ENCODE measurements at places on chromosomes 2 and 18. TPM values are rescaled to one million over a fixed set of nuclear protein-coding genes. Genes with fewer than 3 reads are reported as not detected.
A peak's percentile ranks its signal among the peaks of the same experiment; 100 is the strongest.

- DNase-seq = no peak
These were observed 430 bp upstream of the CELF4 start for GRCh38 chr18:37565977-37566478.

DNA sequence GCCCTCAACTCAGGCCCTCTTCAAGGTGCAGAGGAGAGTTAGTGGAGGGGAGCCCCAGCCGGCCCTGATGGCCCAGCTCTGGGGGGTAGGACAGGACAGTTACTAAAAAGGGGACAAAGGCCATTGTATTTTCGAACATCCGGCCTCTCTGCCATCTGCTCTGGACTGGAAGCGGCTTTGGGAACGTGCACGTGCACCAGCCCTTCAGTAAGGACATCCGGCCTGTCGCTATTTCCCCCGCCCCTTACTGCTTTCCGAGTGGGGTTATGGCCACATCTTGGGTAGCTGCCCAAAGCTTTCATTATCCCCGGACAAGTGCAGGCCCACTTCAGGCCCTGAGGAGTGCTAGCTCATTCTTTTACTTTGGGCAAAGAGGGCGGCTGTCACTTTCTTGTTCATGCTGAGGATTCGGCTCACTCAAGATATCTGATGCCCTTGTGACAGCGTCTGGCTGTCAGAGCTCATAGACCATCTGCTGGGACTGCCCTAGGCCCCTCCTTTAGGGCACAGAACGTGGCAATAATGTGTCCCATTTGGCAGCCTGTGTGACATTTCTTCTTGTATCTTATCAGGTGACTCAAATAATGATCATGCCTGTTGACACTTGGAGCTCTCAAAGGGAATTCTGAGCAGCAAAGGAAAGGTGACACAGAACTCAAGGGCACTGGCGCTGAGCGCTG is 17.5 kb downstream of the SLC4A3 start:
- DNase-seq = peak; percentile 72

DNA sequence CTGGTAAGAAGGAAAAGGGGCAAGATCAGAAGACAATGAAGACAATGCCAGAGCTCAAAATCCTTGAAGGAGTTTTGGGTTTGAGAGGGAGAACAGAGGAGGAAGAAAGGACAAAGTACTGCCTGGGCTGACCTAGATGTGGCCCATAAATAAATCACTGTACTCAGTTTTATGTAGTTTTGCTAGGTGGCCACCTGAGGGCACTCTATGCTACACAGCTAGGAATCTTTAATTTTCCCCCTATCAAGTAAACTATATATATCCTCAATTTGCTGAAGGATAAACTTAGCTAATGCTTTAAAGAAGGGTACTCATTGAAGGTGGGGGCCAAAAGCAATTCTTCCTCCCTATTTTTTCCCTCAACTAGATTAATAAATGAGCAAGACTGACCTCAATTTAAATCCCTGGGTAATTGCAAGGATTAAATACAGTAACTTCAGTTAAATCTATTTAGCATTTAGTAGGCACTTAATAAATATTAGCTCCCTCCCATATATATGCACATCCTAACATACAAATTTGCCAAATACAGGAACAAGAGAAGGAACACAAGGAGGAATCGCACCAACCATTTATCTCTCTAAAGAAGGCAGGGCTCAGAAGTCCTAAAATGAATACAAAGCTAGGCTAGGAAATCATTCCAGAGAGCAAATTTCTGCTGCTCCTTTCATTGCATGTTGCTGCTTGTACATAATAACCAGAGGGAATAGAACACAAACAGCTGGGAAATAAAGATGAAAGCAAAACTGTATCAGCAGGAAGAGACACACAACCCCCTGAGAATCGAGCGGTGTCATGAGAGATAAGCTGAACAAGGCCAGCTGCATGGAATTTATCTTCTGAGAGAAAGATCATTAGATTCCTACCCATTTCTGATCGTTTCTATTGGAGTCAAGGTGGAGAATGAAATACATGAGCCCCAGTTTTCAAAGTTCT is 540.1 kb downstream of the NRXN1 start:
- DNase-seq = no peak

The POTEI gene
- 0.24 TPM for total RNA-seq

DNA sequence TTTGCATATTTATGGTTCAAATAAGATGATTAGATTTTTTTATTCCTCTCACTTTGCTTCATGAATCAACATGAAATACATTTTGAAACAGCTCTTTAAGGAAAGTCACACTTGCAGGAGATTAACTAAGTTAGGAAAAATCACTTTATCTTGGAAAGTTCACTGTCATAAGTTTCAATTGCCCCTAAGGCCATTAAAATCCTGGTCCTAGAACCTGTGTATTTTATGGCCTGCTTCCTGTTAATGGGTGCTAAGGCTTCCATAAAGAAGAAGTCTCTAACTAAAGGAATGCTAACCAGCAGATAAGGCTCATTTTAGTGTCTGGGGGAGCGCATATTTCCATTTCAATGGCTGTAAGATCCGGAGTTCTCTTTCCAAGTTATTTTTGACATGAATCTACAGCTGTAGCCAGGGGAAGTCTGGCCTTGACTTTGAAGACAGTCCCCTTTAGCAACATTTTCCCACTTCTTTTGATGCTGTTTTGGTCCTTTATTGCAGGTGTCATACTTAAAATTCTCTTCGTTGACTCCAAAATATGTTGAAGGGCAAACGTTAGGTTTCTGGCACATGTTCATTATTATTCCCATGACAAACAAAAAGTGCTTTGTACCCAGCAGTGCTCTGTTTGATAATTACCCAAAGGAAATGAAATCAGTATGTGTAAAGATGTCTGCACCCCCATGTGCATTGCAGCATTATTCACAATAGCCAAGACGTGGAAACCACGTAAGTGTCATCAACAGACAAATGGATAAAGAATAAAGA is 34.4 kb upstream of the SH3BP4 start:
- no peak for DNase-seq

- no peak for DNase-seq
These were observed 1.3 kb downstream of the LIPG start for GRCh38 chr18:49563130-49563540.

- no peak for DNase-seq
These were observed 523.1 kb downstream of the XIRP2 start for GRCh38 chr2:167411367-167411766.

GRCh38 chr2:211349031-211349430 is 792.6 kb downstream of the CPS1 start:
- no peak for DNase-seq

DNA sequence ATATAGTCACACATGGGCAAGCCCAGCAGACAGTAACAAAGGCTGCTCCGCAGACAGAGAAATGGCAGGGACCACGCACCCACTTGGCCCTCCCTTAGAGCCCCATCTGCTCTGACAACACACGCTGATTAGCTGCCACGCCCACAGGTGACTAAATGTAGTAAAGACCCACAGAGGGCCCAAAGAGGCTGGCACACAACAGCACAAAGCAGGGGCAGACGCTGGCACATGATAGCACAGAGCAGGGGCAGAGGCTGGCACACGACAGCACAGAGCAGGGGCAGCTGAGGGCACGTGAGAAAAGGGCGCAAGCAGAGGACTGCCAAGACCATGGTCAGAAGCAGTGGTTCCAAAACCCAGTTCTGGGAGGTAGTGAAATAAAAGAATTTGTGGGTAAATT is 10.6 kb downstream of the AFG3L2 start:
- no peak for DNase-seq

GRCh38 chr2:231218366-231218765 is 19.9 kb downstream of the ARMC9 start:
- DNase-seq = no peak

The COL4A4 gene
- total RNA-seq = 24.3 TPM

GRCh38 chr18:10739152-10739551 is 213.3 kb downstream of the NAPG start:
- DNase-seq = no peak

GRCh38 chr2:22360735-22361374 is 1024.1 kb upstream of the KLHL29 start:
- no peak for DNase-seq

The CDKL4 gene
- total RNA-seq = 1.7 TPM

DNA sequence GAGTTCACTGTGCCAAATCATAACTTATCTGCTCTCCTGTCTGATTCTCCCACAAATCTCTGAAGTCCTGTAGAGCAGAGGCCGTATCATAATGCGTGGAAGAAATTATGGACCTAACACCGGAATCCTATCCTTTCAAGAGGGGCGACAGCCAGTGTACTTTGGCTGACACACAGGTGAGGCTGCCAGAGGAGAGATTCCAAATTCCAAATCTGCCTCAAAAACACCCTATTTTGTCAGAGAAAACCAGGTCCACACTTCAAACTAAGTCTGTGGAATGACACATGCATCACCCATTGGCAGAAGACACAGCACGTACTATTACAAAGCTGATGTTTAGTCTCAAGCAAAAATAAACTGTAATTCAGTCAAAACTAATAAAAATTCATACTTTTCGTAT is 139.2 kb upstream of the PID1 start:
- DNase-seq = no peak

Measured in lower lobe of right lung (tissue), 2 donors.